ENCODE measurements at places on chromosomes 12 and 14. TPM values are rescaled to one million over a fixed set of nuclear protein-coding genes. Genes with fewer than 3 reads are reported as not detected.

Gene DACT1
- 21.2 TPM for total RNA-seq

Gene SMOC1
- total RNA-seq = 4.0 TPM

Gene EXOC3L4
- 6.3 TPM for total RNA-seq

Gene ZNF385A
- total RNA-seq = 30.4 TPM

Gene KCNH3
- total RNA-seq = 2.3 TPM

Gene HNF1A
- not detected for total RNA-seq

Gene KRT78
- total RNA-seq = 64.7 TPM

Gene IL26
- not detected for total RNA-seq

Gene RD3L
- total RNA-seq = not detected

Gene SLC16A7
- 26.2 TPM for total RNA-seq

Gene KRT83
- not detected for total RNA-seq

Gene CKAP4
- 72.4 TPM for total RNA-seq

Gene OR4K17
- not detected for total RNA-seq
